OCI-LY7 (cell line): ENCODE measurements at places on chromosomes 2 and 18.
A peak's percentile ranks its signal among the peaks of the same experiment; 100 is the strongest.

DNA sequence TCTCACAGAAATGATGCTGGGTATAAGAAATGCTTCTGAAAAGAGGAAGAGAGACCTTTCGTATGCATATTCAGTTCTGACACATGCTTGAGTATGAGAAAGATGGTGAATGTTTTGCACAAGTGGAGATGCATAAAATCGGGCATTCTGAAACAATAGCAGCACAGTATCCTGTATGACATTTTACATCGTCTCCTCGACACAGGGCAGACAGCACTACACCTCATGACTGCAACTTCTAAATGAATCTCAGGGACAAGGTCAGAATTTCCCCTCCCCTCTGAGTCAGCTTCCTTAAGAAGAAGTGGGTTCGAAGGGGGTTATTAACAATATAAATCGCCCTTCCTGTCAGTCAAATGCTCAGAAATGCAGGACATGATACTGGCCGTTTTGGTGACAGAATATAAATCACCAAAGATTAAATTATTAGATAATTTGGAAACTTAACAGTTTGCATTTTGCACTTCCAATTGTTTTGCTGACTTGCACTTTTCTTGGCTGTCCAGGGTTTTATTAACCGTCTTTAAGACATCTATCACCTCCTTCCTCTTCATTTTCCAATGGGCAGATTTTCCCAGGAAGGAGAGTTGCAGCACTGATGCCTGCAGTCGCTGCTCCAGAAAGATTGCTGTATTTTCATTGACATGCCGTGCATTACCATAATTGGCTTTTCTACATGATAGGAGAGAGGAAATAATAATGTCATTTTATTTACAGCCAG is 57.2 kb downstream of the TSHZ1 start:
- no peak for DNase-seq

DNA sequence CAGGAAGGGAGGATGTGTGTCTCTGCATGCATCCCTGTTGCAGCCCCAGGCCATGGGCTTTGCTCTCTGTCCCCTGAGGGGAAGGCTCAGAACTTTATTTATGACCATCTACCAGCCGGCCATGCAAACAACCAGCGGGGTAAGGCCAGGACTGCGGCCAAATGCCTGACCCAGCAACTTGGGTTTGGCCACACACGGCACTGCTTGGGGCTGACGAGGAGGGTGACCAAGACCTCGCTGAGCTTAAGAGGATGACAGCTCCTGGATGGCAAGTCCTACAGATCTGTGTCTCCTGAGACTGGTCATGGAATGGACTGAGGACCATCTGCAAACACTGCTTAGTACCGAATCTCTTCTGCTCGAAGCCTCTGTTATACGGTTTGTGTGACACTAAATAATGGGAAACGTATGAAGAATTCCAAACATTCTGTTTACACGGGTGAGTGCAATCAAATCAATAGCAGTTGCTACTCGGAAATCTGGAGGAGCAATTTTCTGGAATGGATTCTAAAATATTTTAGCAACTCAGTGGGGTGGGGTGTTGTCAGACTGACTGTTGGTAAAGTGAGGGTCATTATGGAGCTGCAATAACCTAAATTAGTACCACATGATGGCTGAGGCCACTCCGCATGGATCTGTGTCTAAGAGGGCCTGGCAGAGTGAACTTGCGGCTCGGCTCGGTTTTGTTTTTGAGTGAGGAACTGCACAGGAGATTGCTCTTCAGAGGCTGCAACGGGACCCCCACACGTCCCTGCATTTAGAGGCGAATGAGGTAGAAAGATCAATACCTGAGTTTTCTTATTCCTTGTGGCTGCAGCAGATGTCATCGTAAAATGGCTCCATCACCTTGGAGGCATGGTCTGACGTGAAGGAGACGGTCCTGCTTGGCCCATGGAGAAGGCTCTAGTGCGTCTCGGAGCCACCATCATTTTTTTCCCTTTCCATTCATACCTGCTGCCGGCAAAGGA is 26.6 kb downstream of the TMEM18 start:
- DNase-seq: no peak

DNA sequence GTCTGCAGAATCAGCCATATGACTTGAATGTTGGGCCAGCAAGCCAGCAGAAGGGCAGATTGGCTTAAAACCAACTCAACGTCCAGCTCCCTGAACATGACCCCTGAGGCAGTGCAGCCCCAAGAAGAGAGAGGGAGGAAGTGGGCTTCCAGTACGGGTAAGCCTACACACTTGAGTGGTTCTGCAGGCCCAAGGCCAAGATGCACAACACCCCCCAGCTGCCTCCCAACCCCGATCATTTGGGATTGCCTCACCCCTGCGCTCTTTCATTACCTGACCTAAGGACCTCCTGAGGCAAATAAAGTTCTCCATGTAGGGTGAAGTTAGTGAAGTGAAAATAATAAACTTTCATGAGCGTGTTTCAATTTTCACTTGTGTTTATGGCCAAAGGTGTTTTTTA is 536.0 kb downstream of the TNS1 start:
- no peak for DNase-seq

GRCh38 chr2:45607701-45608100 is 3.4 kb downstream of the SRBD1 start:
- no peak for DNase-seq

DNA sequence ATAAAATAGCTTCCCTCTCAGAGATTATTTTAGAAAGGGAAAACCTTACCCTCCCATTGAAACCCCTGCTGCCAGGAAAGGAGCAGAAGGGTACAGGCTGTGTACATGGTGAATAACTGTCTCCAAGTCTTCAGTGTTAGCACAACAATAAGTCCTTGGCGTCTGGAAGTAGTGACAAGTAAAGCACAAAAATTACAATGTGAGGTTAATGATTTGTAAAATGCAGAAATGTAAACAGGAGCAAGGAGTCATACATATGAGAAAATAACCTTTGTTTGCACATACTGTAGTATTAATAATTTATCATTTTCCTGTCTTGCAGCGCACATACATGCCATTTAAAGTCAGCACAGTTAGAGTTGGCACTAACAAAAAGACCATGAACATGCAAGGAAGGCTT is 40.5 kb downstream of the ABHD3 start:
- no peak for DNase-seq

- DNase-seq: no peak
Measured at GRCh38 chr2:174802459-174802858, 38.2 kb upstream of the CHRNA1 start.

DNA sequence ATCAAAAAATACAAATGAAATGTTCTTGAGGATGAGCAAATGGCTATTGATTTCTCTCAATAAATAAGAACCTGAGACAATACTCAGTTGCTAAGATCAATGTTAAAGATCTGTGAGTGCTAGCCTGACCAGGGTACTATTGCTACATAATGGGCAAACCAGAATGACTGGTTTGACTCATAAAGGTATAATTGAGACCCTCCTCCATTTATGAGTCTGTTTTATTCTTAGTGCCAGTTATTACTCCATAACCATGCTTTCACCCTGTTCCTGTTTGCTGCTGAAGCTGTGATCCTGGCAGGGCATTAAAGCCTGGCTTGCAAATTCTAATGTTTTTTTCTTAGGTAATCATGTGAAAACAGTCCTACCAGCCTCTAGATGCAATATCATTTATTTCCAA is 56.6 kb upstream of the PPM1B start:
- no peak for DNase-seq

DNA sequence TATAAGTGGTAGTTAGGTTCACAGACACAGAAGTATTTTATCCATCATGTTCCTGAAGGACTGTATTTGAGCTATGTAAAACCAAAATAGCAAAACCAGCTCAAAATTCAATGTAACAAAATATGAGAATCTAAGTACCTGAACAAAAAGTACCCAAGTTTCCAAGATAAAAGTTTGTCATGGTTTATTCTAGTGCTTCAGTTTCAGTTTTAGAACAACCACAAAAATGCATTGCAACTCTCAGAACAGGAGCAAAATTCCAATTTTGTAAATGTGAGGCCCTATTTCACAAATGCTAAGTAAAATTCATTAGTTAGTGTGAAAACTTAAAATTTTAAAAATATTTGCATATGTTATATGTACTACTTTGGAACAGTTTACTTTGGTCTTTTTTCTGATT is 5.0 kb upstream of the ALPK2 start:
- DNase-seq: no peak

DNA sequence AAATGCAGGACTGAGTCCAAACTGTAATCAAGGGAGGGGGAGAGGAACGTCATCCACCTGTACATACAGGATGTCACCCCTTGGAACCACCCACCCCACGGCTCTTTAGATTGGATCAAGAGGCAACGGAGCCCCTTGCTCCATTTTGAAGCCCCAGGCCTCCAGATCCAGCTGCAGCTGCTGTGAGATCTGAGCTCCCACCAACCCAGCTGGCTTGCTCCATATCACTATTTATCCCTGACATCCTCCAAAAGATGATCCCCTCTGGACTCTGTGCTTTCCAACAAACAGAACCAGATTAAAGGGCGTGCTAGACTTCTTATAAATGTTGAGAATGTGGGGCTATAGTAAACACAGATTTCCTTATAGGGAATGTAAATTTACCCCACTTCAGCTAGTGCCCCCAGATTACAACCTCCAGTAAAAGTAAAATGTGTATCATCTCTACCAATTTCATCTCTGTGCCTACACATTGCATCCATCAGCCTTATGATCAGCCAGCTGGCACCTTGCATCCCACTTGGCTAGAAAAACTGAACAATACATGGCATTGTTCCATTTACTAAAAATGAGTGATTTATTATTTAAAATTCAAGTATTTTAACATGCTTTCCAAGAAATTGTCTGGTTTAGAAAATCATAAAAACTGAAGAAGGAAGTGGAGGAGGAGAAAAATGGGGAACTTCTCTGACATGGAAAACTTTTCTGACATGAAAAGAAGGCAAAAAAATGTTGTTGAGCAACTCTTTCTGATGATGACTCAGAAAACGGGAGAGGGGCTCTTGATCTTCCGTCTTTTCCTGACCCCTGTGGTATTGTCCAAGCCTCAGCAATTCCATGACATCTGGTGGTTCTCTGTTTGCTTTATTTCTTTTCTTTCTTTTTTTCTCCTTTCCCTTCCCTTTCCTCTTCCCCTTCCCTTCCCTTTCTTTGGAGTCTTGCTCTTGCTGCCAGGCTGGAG is 262.6 kb upstream of the THUMPD2 start:
- no peak for DNase-seq

DNA sequence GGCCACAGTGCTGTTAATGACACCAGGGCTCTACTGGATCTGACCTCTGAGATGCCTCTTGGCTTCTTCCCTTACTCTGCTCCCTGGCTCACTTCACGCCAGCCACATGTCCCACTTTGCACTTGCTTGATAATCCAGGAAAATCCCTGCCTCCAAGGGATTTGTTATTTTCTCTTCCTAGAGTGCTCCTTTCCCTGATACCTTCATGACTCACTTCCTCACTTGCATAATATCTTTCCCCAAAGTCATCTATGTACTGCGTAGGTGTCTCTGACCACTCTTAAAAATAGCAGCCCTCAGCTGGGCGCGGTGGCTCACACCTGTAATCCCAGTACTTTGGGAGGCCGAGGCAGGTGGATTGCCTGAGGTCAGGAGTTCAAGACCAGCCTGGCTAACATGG is 572.3 kb downstream of the PLCL1 start:
- no peak for DNase-seq

- peak; percentile 4 for DNase-seq
Measured at GRCh38 chr18:58819051-58819450, 45.6 kb upstream of the ZNF532 start.

- no peak for DNase-seq
Measured at GRCh38 chr2:134623796-134624195, 95.0 kb downstream of the TMEM163 start.

- DNase-seq: no peak
Measured at GRCh38 chr2:233174137-233174536, 77.3 kb upstream of the ATG16L1 start.

DNA sequence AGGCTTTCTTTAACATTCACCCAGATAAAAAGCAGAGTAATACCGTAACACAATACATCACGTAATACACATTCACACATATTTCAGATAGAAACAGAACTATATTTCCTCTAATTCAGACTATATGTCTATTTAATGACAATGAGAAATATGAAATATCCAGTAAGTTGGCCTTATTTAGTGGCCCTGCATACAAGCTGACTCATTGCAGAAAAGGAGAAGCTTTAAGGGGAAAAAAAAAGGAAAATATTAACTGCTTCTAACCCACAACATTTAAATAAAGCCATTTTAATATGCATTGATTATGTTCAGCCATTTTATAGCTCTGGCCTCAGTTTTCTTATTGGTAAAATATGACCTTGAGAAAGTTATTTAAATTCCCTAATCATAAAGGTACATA is 94.8 kb downstream of the PPP1R1C start:
- no peak for DNase-seq

- DNase-seq: no peak
Measured at GRCh38 chr2:158756331-158756730, 38.8 kb upstream of the DAPL1 start.

DNA sequence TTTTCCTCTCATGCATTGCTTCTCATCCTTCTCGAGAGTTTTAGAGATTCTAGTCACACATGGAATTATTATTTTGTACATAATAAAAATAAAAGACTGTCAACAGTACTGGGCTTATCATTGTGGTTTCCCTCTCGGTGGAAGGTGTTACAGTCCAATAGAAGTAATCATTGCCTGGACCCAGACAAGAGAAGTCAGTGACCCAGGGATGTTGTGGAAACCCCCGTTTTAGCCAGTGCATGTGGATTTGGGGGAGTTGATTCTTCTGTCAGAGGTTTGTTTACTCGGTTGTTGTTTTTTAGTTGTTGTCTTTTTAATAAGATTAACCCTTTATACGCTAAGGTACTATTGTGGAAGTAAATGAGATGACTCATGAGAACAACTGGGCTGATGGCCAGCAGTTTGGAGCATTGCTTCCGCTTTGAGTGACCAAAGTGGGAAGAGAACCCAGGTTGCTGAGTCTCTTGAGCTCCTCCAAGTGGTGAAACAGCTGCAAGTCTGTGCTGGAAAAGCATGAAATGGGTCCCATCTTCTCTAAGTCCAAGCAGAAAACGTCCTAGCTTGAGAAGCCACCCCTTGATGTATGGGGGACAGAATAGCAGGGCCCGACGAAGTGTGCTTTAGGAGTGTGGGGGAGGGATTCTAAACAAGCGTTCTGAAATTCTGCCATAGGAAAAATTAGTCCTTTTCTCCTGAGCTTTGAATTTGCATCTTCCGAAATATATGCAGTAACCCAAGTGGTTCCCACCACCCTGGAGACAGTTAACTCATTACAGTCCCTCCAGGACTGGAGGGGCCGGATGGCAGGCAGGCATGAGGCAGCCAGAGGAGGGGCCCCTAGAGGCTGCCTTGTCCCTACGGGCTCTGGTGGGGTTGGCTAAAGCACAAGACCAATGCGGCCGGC is 61.8 kb upstream of the GPR45 start:
- DNase-seq: no peak

GRCh38 chr2:105114551-105114950 is 76.7 kb downstream of the MRPS9 start:
- peak; percentile 64 for DNase-seq

GRCh38 chr2:156538083-156538504 is 101.9 kb downstream of the GPD2 start:
- DNase-seq: no peak

GRCh38 chr2:26059542-26059941 is 25.7 kb downstream of the RAB10 start:
- no peak for DNase-seq
